ENCODE measurements at places on chromosomes 16 and 17.

- no peak for DNase-seq
These were observed 580.2 kb downstream of the CDH11 start for GRCh38 chr16:64541621-64542020.

DNA sequence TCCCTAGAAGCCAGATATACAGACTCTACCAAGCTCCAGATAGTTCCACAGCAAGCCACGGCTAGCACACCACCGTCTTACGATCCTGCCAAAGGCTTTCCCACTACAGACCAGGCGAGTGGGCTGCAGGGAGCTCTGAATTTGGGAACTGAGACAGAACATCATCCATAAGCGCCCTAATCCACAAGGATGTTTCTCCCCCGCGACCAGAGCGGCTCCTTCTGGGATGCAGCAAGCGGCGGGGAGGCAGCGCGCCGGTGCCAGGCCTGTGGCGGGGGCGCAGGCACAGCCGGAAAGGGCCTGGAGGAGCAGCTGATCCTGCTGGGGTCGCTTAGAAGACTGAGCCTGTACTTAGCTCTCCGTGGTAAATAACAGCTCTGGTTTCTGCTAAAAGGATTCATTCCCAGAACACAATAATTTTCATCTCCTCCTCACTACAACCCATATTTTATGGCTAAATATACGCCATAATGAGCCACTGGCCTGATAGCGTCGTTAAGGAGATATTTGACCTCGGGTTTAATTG lies 16.2 kb upstream of the FOXF1 start:
- DNase-seq, result no peak

DNA sequence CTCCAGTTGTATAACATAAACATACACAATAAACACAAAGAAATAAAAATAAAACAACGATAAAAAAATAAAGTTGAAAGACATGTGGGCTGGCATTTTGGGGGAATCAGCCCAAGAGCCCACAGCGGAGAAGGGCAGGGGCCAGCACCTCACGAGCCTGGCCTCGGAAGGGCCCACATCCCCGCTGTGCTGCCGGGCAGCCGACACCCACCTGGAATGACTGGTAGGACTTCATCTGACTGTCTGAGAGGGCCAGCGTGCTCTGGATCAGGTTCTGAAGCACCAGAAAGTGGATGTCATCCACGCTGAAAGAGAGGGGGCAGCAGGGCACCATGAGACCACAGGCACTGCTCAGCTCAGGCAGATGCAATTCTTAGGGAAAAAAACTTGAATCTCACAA lies 73.5 kb downstream of the GTF3C1 start:
- no peak for DNase-seq

DNA sequence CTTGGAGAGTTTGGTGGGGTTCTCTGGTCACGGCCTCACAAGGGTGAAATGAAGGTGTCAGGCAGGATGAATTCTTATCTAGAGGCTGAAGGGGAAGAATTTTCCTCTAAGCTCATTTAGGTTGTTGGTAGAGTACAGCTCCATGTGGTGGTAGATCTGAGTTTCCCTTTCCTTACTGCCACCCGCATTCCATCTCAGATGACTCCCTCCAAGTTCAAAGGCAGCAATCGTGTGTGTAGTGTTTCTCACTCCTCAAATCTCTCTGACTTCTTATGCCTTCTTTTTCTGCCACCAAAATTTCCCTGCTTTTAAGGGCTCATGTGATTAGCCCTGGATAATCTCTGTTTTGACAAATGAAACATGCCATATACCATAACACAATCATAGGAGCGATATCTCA lies 135.5 kb upstream of the MYOCD start:
- DNase-seq, result no peak

DNA sequence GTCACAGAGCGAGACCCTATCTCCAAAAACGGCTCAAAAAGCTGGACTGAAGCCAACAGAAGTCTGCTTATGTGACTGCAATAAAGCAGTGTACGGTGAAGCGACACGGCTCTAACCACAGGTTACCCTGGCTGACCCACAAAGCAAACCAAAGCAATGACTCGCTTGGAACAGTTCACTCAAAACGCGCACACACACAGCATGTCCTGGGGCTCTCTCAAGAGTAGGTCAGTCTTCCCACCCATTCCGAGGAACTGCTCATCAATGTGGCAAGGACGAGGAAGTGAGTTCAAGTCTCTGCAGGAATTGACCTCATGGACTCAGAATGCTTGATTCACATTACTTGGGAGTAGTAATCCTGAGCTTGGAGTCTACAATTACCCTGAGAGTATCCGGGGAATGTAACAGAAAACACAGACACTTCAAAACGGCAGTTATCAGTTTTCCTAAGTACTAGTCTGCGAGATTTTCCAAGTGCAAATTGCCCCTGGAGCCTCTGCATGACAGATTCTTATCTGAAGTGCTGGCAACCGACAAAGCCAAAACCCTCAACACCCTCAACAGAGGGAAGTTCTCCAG lies 25.4 kb downstream of the PELP1 start:
- no peak for DNase-seq

GRCh38 chr17:20267459-20267842 lies 199.9 kb downstream of the LGALS9B start:
- no peak for DNase-seq

- DNase-seq, result no peak
These were observed 4.9 kb upstream of the CBX4 start for GRCh38 chr17:79843816-79844800.

GRCh38 chr16:57800200-57801097 lies 1.8 kb downstream of the KIFC3 start:
- DNase-seq, result no peak

GRCh38 chr17:47957591-47958490 lies at the start of gene PRR15L:
PRR15L (minus strand) TSS chr17:47957883; CDS start chr17:47953234, 4,649 bp downstream.
- DNase-seq, result no peak

GRCh38 chr17:48625495-48626244 lies 488 bp downstream of the HOXB9 start:
- peak; percentile 79 for DNase-seq
